ENCODE measurements at places on chromosomes 6 and 20.
A peak's percentile ranks its signal among the peaks of the same experiment; 100 is the strongest.

- DNase-seq: peak; percentile 80
Observed at GRCh38 chr6:166351715-166352285, 9.5 kb upstream of the SFT2D1 start.

DNA sequence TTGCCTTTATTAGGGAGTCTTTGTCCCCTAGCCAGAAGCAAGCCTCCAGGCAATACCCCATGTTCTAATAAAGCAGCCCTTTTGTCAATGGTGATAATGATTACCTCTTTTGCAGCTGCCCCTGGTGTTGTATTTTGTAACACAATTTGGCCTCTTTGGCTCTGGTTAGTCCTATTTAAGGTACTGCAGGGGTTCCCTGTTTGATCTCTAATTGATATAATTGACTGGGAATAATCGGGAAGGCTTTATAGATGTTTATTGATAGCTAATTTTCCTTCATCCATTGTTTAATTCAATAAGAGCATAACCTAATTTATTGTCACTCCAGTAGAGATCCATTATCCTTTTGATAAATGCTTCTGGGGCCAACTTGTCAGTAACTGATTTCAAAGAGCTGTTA, 537.2 kb downstream of the PKHD1 start:
- DNase-seq: no peak

GRCh38 chr20:62704341-62704948, 4.2 kb upstream of the NTSR1 start:
- DNase-seq: peak; percentile 21

DNA sequence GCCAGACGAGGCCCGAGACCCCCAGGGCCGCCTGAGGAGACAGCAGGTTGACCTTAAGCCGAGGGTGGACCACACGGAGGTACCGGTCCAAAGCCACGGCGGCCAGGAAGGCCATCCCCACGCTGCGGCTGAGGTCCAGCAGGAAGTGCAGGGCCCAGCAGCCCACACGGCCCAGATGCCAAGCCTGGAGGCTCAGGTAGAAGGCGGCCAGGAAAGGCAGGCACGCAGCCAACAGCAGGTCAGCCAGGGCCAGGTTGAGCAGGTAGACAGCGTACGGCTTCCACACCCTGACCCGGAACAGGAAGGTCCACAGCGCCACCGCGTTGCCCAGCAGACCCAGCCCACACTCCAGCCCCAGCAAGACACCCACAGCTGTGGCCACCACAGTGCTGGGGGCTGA, 366 bp downstream of the GPR31 start:
- DNase-seq: no peak

Data from hematopoietic multipotent progenitor cell treated with erythropoietin and hydrocortisone succinate and interleukin-3 and kit ligand, for 4 days (in vitro differentiated cells).